ENCODE measurements at places on chromosomes 12 and 14.

- peak; percentile 54 for DNase-seq
Measured at GRCh38 chr14:50335989-50336824, 24.1 kb downstream of the DMAC2L start.

DNA sequence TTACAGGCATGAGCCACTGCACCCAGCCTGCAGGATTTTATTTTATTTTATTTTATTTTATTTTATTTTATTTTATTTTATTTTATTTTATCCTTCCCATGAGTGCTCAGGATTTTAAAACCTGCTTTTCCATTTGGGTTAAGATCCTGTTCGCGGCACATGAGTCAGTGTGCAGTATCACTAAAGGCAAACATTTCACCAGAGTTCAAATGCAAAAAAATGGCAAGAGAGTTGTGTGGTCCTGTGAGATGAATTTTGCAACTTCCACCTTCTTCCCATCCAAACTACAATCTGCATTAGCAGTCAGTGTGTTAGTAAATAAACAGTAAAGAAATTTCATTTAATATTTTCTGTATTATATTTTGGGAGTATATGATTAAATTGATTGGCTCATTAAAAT, 29.0 kb downstream of the MOAP1 start:
- DNase-seq, result no peak

DNA sequence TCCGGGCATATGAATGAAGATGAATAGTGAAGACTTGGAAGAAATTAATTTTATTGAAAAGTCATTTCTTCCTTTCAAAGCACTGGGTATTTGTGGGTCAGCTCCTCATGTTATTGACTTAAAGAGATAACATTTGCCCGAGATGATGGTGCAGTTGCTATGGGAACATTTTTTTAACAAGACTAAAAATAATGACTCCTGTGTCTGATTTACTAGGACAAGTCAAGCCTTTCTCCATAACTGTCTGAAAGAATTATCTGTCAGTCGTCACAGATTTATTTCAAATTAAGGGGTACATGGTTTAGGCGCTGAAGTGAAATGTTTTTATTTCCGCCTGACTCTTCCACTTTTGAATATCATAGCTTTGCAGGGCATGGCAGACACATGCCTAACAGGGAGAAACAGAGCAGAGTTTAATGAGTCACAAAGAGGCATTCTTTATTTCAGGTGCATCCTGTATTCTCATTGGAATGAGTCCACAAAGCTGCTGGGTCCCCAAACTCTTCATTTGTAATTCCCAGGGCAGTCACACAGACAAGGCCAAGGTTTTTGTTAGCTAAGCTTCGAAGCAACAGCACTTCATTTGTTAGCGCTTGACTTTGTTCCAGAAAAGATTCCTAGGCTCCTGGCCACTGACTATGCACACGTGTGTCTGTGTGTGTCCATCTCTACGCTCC, 4.3 kb upstream of the GPHB5 start:
- no peak for DNase-seq

GRCh38 chr12:52751795-52752194, 25.4 kb downstream of the KRT76 start:
- DNase-seq, result no peak

Measured in adipocyte (in vitro differentiated cells).